GM04503 (cell line): ENCODE measurements at places on chromosomes 3 and 15.

- peak; percentile 18 for DNase-seq
Observed at GRCh38 chr3:54826251-54826691, 101.6 kb downstream of the LRTM1 start.

- no peak for DNase-seq
Observed at GRCh38 chr3:46923559-46924350, 46.2 kb downstream of the PTH1R start.

DNA sequence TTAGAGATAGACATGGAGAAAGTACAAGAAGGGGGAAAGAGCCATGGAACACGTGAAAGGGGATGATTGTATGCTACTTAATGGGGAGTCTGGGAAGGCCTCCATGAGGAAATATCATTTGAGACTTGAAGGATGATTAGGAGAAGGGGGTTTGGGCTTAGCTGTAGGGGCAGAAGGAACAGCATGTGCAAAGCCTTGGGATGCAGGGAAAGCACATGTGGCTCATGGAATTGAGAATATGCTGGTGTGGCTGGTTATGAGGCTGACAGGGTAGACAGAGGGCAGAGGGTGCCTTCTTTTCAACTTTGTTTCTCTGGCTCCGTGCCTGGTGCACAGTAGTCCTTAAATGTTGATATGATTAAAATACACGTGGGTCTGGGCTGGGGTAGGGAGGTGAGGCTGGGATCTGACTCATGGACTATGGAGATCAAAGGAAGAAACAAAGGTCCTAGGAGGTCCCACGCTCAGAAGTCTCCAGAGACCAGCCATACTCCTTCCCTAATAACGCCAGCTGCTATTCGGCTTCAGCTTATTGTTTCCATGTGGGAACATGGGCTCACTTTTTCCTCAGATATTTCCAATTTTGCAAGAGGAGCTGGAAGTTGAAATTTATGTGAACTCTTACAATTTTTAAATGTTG lies 1.1 kb downstream of the GTF2E1 start:
- peak; percentile 16 for DNase-seq

- no peak for DNase-seq
Observed at GRCh38 chr3:98326945-98327344, 26.7 kb upstream of the OR5K4 start.

DNA sequence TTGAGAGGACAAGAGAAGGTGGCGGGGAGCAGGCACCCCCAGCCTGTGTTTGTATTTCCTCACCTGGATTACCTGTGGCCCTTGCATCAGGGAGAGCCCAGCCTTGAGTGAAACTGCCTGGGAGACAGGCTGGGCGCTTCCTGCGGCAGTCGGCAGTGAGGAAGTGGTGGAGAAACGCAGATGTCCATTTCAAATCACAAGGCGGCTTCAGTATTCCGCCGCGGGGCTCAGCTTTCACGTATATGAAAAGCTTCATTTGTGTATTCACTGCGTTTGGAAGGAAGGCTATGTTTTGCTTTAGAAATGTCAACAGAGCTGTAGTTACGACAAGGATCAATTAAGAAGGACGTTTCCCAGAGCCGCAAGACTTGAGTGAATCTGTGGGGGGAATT lies 167.4 kb upstream of the CTDSPL start:
- no peak for DNase-seq

GRCh38 chr3:52193065-52193464 lies 4.9 kb upstream of the ALAS1 start:
- DNase-seq: peak; percentile 29

GRCh38 chr3:58996730-58997129 lies 53.1 kb downstream of the CFAP20DC start:
- no peak for DNase-seq

GRCh38 chr15:85137489-85138168 lies 156.0 kb downstream of the PDE8A start:
- DNase-seq: no peak

GRCh38 chr3:162211470-162211869 lies 714.9 kb downstream of the OTOL1 start:
- no peak for DNase-seq

DNA sequence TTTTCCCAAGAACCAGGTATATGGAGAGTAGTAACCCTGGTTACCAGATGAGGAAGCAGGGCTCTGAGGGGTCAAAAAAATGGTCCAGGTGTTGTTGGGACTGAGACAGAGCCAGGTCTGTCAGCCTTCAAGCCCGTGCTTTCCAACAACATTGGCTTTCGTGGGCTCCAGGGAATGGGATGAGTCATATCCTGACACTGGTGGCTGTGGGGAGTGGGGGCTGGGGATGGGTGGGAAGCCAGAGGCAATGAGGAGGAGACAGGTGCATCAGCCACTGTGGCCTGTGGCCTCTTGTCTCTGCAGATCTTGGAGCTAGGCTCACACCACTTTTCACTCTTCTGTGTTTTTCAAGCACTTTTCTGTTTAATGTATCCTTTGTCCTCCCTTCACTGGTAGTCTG lies 38.2 kb downstream of the CORO2B start:
- DNase-seq: no peak

GRCh38 chr3:63400246-63400860 lies 122.2 kb downstream of the SYNPR start:
- no peak for DNase-seq

DNA sequence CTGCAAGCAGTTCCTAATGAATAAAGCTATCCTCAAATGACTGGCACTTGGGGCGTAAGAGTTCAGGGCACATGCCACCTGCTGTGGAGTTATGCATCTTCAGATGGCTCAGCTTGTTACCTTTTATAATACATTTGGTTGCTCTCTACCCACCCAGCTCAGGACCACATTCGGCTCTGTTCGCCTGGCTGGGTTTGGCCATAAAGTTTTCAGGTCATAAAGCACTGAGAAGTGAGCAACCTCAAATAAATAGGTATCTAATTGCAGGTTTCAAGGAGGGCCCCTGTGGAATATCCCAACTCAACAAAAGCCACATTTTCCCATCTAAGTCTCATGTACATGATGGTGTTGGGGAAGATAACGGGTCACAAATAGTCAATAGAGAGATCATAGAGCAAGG lies 727.3 kb downstream of the GRM7 start:
- DNase-seq: no peak

GRCh38 chr3:52636673-52637072 lies 49.0 kb downstream of the PBRM1 start:
- DNase-seq: peak; percentile 11

- DNase-seq: no peak
Observed at GRCh38 chr3:41847679-41848078, 114.2 kb downstream of the ULK4 start.

DNA sequence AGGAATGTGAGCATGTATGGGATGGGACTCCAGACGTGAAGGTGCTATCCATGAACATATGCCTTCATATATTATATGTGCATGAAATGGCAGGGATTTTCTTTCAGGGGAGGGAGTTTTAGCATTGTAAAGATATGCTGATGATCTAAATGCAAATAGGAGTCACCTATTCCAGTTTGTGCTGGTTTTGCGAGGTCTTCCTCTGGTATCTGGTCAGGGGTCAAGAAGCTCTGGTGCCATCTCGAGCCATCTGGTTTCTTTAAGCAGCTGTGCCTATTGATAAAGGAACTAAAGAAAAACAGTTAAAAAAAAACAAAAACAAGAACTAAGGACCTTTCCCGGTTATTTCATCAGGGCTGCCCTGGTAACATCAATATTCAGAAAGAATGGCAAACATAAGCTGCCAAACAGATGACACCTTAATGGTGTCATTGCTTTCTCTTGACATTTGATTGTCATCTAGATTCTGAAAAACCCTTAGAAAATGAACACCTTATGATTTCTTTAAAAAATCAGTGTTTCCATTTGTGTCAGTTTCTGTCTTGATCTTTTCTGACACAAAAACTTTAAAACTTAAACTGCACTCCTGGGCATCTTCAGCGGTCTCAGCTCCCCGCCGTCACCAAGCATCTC lies 22.7 kb downstream of the APH1B start:
- DNase-seq: no peak

GRCh38 chr3:42176242-42177034 lies 85.3 kb downstream of the TRAK1 start:
- DNase-seq: no peak

GRCh38 chr15:42037656-42038055 lies 16.8 kb upstream of the PLA2G4E start:
- DNase-seq: no peak

DNA sequence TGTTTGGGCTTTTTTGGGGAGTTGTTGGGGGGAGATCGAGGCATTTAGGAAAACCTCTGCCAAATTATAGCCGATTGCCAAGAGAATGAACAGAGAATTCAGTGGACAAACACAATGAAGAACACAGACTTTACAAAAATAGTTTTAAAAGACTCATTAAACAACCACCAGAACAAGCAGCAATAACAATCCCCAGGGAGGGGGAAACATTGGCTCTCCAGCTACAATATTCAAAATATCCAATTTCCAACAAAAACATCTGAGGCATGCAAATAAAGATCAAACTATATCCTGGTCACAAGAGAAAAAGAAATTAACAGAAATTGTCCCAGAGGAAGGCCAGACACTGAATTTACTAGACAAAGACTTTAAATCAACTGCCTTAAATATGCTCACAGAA lies 24.5 kb upstream of the ANKRD28 start:
- no peak for DNase-seq

- DNase-seq: no peak
Observed at GRCh38 chr15:88219623-88220022, 36.9 kb downstream of the NTRK3 start.

DNA sequence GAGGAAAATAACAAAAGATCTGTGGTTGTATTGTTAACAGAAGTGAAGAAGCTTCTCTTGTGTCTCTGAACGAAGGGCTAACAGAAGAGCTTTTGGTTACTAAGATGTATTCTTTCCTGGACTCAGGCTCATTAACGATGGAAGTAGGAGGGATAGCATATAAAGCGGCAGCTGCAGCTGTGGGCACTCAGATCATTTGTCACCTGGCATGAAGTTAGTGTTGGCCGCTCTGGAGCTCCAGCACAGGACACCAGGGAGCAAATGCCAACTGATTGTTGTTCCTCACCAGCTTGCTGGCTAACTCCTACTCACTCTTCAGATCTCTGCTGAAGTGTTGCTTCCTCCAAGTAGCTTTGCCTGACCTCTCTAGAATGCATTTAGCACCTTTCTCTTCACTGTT lies 15.5 kb upstream of the SLITRK3 start:
- DNase-seq: no peak

GRCh38 chr3:4988983-4989834 lies 10.0 kb downstream of the BHLHE40 start:
- DNase-seq: no peak

- no peak for DNase-seq
Observed at GRCh38 chr3:135803028-135803692, 162.4 kb upstream of the PPP2R3A start.

DNA sequence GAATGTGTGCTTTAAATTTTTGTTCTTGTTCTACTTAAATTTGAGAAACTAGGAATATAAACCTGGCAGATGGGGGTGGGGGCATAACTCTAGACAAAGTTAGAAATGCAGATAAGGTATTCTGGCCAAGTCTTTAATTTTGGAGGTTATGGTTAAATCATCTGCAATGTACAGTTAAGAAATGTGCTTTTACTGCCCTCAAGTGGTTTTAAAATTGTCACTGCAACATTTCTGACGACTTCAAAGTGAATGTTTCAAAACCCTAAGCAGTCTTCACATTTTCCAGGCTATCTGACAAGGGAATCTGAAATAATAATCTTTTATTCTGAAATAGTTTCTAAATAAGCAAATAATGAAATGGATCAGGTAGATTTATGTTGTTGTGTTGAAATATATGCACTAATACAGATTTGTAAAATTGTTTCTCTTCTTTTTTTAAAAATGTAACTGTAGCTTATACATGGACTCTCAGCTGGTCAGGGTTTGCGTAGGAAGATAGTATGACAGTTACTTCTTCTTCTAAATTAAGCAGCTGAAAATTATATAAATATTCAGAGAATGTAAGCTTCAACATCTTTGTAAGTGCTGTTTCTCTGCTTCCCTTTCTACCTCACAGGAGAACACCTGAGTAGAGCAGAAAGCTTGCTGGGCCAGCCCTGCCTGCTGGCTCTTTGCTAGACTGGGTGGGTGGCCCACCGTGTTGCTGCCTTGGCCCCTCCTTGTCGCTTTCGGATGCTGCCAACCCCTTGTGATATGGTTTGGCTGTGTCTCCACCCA lies 45.0 kb downstream of the SUCNR1 start:
- DNase-seq: peak; percentile 33

DNA sequence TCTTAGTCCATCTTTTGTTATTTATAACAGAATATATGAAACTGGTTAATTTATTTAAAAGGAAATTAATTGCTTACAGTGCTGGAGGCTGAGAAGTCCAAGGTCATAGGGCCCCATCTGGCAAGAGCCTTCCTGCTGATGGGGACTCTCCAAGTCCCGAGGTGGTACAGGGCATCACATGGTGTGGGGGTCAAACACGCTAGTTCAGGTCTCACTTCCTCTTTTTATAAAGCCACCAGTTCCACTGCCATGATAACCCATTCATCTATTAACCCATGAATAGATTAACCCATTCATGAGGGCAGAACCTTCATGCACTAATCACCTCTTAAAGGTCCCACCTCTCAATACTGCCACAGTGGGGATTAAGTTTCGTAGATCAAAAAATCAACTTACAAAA lies 659.3 kb downstream of the NAALADL2 start:
- no peak for DNase-seq

- no peak for DNase-seq
Observed at GRCh38 chr3:29937185-29937584, 656.3 kb downstream of the RBMS3 start.

GRCh38 chr3:90080988-90081387 lies 973.6 kb downstream of the EPHA3 start:
- no peak for DNase-seq

DNA sequence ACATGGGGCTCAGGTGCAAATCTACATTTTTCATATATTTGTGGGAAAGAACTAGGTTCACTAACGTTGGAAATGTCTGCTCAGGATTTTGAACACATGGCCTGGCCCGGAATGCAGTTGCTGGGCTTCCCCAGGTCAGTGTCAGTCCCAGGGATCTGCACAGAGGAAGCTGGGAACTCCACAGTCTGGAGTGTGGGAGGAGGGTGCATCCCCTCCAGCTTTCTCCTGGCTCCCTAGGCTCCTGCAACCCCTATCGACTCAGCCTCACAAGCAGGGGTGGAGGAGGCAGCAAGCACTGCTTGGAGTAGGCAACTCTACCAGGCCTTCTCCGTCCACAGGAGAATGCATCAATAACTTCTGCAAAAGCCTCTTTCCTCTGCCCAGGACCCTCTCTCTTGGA lies 30.1 kb upstream of the HCN4 start:
- DNase-seq: no peak

GRCh38 chr3:116836286-116836685 lies 126.7 kb downstream of the TUSC7 start:
- no peak for DNase-seq

- no peak for DNase-seq
Observed at GRCh38 chr3:36965440-36965839, 20.6 kb upstream of the TRANK1 start.
